Kidney (tissue), 22 donors: ENCODE measurements at places on chromosomes 13 and 19.

- DNase-seq, result no peak
These were observed 177.2 kb downstream of the LMO7 start for GRCh38 chr13:75813323-75813722.

GRCh38 chr13:109810761-109811510 is 24.6 kb upstream of the IRS2 start:
- peak; percentile 78 for DNase-seq

- DNase-seq, result peak; percentile 73
These were observed 2.3 kb downstream of the ERF start for GRCh38 chr19:42252365-42253244.

- DNase-seq, result peak; percentile 70
These were observed 1.6 kb downstream of the HCN2 start for GRCh38 chr19:591099-591958.

DNA sequence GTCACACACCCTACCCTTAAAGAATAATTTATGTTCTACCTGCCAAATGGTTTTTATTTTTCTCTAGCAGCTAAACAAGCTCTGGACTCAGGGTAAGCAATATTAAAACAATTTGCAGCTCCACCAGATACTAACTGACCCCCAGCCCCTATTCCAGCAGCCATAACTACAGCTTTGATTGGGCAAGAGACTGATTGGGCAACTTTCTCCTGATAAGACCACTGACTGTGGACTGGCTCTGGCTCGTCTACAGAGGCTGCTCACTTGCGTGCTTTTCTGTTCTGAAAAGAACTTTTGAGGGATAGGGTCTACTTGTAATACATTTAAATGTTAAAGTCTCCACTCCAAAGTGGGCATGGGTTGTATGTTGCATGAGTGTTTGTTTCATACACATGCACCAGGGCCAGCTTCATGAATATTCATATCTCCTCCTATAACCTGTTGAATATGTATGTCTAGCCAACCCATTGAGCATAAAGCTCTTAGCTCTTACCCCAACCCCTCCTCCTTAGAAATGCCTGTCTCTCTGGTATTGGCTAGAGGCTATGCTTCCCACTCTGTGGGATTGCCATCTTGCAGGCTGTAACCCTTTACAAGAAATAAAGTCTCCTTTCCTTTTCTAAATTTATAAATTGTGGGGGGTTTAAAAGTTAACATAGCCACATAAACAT is 19.9 kb downstream of the OR7A5 start:
- no peak for DNase-seq

DNA sequence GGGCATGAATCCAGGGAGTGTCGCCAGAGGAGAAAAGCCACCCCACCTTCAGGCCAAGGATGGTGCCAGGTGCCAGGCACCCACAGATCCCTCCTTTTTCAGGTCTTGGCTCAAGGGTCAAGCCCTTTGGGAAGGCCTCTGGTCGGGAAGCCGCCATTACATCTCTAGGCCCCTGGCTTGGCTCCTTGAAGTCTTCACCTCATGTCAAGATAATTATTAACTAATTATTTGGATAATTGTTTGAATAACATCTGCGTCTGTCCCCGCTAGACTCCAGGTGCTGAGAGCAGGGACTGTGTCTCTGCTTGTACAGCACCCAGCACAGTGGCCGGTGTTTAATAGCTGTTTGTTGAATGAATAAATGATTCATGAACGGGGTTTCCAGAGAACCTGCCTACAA is 1.2 kb downstream of the KLK13 start:
- DNase-seq, result no peak

- no peak for DNase-seq
These were observed 299.0 kb downstream of the KLF12 start for GRCh38 chr13:73835138-73835721.

GRCh38 chr19:5288347-5288739 is 52.3 kb downstream of the PTPRS start:
- no peak for DNase-seq

GRCh38 chr19:33080761-33081681 is at the start of gene GPATCH1:
Gene GPATCH1, plus strand, starts transcription at chr19:33081181. Its CDS starts 13 bp downstream, at chr19:33081194.
- peak; percentile 94 for DNase-seq

DNA sequence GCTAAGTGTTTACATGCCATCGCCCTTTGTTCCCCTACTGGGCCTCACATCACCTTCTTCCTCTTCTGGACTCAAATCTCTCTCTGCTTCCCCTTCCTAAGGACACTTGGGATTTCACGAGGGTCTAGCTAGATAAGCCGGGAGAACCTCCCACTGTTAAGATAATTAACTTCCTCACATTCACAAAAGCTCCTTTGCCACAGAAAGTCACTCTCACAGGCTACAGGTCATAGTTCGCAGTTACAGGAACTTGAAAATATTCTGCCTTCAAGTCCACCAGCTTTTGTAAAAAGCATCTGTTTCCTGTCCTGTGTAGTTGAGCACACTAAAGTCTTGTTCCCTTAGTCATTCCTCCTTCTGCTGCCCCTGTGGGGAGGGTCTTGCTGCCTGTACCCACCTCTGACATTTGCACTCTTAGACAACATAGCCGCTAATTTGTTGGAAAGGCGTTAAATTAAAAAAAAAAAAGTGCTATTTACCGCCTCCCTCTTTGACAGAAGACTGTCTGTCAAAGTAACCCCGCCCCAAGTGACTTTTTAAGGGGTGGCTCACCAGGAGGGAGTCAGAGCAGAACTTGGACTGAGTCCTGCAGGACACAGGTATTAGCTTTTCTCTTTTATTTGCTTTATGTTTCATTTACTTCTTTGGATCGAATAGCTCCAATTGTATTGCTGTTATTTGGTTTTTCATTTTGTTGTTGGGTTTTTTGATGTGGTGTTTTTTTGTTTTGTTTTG is 26.8 kb upstream of the CEACAM21 start:
- peak; percentile 14 for DNase-seq
